SW 1271 (cell line): ENCODE measurements at places on chromosomes 7 and 10.

- no peak for DNase-seq
Measured at GRCh38 chr10:119860866-119861607, 11.6 kb downstream of the MCMBP start.

DNA sequence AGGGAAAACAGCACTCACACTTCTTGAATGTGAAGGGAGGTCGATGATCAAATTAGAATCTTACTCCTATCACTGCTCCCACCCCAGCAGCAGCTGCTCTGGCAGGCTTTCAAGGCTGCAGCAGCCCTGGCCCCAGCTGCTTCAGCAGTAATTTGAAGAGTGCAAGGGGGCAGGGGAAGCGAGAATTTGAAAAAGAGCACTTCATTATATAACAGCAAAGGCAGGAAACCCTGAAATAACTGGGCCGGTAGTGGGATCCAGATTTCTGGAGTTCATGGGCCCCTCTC is 44.9 kb downstream of the MYPN start:
- no peak for DNase-seq

DNA sequence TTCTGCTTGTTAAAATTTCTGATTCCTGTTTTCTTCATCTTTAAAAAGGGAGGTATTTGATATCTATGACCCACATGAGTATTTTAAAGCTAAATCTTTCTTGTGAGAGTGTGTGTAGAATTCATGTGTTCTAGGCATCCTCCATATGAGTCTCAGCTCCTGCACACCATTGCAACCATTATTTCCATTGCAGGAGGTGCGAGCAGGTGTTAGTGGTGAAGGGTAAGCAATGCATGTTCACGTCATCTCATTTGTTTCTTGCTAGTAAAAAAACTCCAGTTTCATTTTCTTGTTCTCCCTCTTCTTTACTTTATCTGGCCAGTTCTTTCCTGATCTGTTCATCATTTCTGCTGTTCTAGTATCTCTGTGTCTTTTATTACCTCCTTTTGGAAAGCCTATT is 100.5 kb downstream of the ADRA2A start:
- no peak for DNase-seq

GRCh38 chr7:7569615-7570014 is 2.9 kb downstream of the MIOS start:
- no peak for DNase-seq

DNA sequence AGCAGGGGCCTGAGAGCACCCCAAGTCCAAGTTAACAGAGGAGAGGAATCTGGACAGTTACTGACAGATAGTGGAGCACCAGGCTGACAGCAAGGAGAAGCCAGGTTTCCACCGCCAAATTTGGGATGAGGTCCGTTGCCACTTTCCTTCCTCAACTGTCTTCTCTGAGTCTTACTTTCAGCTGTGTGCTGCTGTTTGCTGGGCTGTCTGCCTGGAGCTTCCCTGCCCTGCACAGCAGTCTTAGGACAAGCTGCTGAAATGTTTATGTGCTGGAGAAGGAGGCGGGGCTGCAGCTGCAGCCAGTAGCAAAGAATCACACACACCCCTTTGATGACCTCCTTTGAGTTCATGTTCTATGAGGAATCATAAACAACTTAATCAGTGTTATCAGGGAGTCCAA is 17.4 kb upstream of the CYP3A7 start:
- DNase-seq: no peak

DNA sequence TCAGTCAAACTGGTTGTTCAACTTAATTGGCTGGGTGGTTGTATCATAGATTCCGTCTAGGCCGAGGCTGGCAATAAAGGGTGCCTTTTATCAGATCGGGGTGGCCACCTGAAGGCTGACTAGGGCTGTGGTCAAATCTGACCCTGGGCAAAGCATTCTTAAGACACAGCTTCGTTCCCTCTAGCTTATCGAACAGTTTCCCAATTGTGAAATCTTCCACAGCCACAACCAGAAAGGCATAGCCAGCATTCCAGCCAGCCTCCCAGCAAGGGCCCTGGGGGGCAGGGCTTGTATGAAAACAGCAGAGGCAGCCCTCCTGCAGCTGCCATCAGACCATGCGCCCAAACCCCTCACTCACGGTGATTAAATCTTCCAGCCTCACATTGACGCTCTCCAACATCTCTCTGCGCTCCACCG is 42.5 kb upstream of the TMEM213 start:
- DNase-seq: no peak

GRCh38 chr10:51706225-51706624 is 6.8 kb upstream of the CSTF2T start:
- no peak for DNase-seq

DNA sequence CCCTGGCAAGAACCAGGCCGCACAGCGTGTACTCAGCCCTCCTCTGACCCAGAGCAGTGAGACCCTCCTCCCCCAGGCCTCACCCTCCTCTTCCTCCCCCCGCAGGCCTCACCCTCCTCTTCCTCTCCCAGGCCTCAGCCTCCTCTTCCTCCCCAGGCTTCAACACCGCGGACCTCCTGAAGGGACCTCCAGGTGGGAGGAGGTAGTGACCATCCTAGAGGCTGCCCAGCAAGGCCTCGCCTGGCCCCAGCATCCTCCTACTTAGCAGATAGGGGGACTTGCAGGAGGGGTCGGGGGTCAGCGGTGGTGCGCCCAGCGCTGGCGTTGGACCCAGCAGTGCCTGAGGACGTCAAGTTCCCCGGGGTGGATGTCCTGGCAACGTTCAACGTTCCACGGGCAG is 270.8 kb downstream of the ELFN1 start:
- no peak for DNase-seq

- DNase-seq: peak; percentile 36
Measured at GRCh38 chr10:52488606-52489485, 174.8 kb downstream of the DKK1 start.

DNA sequence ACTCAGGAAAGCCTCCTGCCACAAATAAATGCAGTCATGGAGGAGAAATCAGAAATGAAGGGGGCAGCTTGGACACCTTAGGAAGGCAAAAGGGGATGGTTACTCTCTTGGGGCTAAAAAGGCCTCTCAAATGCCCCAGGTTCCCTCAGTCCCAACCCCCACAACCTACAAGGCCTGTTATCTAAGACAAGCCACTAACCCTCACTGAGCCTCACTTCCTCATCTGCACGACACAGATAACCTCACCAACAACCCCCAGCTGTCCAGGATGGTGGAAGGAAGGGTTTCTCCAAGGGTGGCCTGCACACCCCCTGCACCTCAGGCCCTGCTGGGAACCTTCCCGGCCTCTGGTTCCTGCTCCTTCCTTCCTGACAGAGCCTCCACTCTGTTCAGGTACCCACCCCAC is 29.2 kb downstream of the SORBS1 start:
- DNase-seq: no peak

GRCh38 chr10:114262496-114262895 is 23.4 kb downstream of the VWA2 start:
- DNase-seq: no peak

DNA sequence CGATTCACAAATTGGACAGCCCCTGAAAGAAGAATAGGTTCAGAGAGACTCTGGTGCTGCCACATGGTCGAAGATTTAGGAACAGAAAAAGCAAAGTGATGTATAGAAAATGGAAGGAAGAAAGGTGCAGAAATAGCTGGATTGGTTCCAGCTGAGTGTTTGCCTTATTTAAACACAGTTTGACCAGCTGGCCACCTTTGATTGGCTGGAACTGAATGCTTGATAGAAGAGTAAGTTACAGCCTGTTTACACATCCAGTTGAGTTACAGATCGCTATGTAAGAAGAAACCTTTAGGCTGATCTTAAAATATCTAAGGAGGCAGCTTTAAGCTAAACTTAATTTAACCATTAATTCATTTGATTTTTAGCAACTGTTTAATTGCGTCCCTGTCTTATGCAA is 40.3 kb upstream of the KAT6B start:
- DNase-seq: no peak

DNA sequence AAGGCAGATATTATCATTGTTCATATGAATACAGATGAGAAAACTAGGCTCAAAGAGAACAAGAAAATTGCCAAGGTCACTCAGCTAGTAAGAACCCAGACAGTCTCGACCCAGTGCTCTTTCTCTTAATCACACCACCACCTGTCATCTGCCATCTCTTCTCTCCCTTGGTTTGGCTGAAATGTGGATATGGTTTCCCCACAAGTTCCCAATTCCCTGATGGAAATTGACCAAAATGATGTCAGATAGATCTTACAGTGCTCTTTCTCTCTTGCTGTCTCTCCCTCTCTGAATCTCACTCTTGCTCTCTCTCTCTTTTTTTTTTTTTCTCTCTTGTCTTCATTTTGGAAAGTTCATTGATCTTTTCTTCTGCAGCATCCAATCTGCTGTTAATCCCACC is 9.1 kb downstream of the C10orf90 start:
- no peak for DNase-seq

DNA sequence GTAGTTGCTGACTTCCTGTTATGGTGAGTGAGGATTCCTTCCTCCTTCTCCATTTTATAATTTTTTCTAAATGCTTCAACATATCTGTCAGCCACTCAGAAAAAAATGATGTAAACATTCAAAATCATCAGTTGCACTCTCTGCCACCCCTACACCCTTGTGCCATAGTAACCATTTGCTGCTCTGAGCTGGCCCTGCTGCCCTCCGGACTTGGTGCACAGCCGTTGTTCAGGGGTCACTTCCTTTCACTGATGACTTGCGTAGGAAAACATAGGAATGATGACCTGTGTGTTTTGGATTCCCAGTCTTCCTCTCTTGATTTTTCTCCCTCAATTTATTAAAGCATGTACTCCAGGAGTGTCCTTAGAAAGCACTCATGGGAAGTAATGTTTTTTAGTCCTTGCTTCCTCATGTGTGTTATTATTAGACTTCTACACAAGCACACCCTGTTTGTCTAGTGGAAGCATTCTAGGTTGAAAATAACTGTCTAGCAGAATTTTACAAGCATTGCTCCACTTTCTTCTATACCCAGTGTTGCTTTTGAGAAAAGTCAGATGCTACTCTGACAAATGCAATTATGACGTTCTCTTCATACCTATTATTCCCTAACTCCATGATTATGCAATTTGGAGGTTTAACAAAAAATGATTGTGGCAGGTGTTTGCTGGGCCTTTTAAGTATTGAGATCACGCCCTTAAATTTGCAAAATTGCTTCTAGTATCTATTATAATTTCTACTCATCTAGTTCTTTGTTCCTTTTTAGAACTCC is 62.6 kb upstream of the MTPN start:
- DNase-seq: no peak

GRCh38 chr10:15416034-15416433 is 44.9 kb upstream of the FAM171A1 start:
- DNase-seq: no peak

DNA sequence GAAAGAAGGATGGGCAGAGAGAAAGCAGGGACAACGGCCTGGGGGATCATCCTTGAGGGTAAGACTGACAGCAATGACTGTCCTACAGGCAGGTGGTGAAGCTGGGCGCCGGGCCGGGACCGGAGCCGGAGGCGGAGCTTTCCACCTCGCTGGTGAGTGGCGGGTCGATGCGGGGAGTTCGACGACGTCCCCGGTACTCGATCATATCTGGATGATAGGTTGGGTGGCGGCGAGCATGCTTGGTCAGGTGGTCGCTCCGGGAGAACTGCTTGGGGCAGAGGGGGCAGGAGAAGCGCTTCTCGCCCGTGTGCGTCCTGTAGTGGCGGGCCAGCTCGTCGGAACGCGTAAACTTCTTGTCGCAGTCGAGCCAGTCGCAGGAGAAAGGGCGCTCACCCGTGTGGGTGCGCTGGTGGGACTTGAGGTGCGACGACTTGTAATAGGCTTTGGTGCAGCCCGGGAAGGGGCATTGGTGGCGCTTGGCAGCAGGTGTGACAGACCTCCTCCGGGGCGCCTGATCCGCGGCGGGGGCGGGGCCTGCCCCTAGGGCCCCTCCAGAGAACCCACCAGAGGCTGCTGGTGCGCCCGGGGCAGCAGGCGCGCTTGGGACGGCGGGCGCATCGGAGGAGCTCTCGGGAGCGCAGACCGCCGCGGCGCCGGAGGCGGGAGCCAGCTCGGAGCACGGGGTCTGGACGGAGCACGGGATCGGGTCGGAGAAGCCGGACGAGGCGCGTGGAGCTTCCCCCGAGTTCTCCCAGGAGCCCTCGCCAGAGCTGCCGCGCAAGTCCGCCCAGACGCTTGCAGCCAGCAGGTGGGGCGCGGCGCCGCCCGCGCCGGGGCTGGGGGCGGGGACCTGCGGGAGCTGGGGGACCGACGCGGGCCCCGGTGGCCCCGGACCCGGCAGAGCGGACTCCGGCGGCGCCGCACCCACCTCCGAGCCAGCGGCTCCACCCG is 752 bp downstream of the KLF14 start:
- no peak for DNase-seq

- no peak for DNase-seq
Measured at GRCh38 chr10:11448190-11448544, 163.3 kb downstream of the USP6NL start.

GRCh38 chr10:84026821-84027257 is 112.5 kb upstream of the GHITM start:
- DNase-seq: no peak

DNA sequence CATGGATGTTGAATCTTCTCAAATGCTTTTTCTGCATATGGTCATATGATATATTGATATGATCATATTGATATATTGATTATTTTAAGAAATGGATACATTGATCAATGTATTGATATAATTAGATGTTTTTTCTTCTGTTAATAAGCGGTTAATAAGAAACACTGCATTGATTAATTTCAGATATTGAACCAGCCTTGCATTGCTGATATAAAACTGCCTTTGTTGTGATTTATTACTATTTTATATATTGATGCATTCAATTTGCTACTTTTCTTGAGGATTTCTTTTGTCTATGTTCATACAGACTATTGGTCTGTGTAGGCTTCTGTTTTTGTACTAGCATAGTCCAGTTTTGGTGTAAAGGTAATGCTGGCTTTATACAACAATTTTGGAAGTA is 79.7 kb upstream of the ELN start:
- DNase-seq: no peak

DNA sequence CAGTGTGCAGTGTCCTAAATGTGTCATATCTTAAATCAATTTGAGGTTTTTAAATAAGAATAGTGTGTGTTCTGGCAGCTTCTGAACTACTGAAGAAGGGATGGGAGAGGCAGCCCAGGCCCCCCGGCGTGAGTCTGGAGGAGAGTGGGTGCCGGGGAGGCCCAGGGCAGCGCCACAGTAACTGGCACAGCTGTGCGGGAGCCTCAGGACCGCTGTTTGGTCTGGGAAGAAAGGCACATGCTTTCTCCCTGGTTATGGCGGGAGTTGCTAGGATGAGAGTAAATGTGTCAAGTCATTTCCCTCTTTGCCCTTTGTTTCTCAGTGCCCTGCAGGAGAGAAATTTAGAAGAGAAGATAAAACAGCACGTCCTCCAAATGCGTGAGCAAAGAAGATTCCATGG is 31.9 kb upstream of the PWWP2B start:
- no peak for DNase-seq

- DNase-seq: no peak
Measured at GRCh38 chr7:121873289-121874194, 581 bp downstream of the PTPRZ1 start.
